ENCODE measurements at places on chromosomes 13 and 19.

DNA sequence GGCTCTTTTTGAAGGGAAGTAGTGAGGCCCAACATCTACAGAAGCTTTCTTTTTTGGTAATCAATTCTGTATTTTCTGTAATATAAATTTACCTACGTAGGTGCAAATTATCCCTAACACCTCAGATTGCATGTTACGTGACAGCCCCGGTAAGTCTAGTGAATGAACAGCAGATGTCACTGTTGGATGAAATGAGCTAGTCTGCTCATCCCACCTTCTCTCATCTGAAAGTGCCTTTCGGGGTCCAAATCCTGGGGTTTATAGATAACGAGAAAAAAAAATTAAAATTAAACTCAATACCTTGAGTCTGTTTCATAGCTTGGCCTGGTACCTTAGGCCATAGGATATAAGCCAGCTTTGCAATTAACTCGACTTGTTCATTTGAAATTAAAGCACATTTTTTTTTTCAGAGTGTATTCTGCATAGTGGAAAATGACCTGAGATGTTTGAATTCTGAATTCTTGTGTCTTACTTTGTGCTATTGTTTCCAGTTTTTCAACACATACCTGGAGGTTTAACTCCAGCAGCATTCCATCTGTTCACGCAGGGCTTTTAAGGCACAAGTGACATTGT is 548.2 kb downstream of the GPC5 start:
- no peak for DNase-seq

DNA sequence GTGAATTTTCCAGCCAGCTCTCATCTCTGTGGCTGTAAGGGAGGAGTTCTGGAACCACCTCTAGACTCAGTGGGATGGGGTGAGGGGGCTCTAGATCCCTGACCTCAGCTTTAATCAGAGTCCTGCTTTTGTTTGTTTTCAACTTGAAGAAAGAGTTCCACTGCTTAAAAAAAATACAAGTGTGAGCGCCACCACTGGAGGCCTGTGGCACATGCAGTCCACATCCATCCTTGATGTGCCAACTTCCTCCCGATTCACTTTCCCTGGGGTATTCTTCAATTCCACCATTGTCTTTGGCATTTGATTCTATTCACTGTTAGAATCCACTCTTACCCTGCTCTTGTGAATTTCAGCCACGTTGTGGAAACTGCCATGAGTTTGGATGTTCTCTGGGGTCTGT is 62.4 kb upstream of the GJB6 start:
- DNase-seq = no peak

DNA sequence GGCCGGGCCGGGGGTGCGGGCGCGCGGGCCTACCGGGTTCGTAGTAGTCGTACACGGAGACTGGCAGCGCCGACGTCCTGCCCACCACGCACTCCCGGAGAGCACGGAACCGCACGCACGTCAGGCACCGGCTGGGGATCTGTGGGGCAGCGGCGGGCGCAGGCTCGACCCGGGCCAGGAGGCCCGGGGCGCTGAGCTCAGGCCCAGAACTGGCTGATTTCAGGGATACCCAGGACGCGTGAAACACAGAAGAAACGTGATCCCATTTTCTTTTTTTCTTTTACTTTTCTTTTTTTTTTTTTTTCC is 9.0 kb downstream of the F2RL3 start:
- DNase-seq = no peak

DNA sequence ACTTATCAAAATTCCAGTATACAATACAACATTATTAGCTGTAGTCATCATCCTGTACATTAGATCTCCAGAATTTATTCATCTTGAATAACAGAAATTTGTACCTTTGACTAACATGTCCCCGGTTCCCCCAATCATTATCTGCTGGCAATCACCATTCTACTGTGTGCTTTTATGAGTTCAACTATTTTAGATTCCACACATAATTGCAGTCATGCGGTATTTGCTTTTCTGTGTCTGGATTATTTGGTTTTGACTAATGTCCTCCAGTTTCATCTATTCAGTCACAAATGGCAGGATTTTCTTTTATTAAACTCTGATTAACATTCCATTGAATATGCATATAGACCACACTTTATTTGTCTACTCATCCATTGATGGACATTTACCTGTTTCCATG is 530.7 kb upstream of the SLITRK1 start:
- DNase-seq = no peak

GRCh38 chr13:42645717-42646116 is 71.8 kb downstream of the TNFSF11 start:
- DNase-seq = no peak

DNA sequence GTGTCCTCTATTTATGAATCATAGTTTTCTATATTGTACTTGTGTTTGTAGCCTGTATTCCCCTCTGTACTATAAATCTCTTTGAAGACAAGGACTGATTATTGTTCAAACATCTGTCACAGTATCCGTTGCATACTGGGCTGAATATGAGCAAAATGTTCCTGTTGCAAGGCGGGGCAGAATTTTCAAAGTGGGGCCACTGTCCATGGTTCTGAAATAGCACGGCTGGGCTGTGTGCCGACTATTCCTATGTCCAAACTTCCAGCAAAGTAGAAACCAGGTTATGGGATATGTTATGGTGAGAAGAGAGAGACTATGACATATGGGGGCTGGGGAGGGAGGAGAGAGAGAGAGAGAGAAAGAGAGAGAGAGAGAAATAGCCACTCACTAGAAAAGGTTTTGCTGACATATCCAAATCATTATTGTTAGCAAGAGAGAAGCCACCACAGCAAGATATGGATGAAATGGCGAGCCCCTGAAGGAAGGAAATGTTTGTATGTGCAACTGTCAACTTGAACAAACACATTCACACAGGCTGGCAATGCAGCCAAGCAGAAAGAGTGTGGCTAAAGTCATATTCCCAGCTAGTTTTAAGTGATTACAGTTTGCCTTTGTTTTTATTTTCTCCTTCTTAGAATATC is 107.0 kb upstream of the GPR12 start:
- no peak for DNase-seq

GRCh38 chr19:8610041-8610935 is at the start of gene ADAMTS10:
Gene ADAMTS10 (minus strand): TSS chr19:8610715. CDS start chr19:8605710, 5,005 bp downstream.
- DNase-seq = peak; percentile 12

DNA sequence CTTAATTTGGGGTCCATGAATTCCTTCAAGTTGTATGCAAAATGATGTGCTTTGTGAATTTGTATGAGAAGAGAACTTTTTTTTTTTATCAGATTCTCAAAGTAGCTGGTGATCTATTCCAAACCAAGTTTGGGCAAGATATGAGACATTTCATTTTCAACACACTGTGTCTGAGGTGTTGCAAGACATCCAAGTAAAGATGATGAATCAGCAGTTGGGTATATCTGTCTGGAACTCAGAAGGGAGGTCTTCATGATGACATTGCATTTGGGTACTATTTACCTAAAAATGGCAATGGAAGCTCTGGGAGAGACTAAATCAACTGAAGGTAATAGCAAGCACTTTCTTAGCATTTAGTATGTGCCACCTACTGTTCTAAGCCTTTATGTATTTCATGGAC is 2.8 kb downstream of the FAM124A start:
- no peak for DNase-seq

GRCh38 chr13:111530137-111530870 is 209.9 kb downstream of the TEX29 start:
- DNase-seq = no peak

- DNase-seq = no peak
Observed at GRCh38 chr19:52520013-52520412, 7.5 kb upstream of the ZNF808 start.

GRCh38 chr13:97284558-97284957 is 62.4 kb downstream of the MBNL2 start:
- DNase-seq = no peak

DNA sequence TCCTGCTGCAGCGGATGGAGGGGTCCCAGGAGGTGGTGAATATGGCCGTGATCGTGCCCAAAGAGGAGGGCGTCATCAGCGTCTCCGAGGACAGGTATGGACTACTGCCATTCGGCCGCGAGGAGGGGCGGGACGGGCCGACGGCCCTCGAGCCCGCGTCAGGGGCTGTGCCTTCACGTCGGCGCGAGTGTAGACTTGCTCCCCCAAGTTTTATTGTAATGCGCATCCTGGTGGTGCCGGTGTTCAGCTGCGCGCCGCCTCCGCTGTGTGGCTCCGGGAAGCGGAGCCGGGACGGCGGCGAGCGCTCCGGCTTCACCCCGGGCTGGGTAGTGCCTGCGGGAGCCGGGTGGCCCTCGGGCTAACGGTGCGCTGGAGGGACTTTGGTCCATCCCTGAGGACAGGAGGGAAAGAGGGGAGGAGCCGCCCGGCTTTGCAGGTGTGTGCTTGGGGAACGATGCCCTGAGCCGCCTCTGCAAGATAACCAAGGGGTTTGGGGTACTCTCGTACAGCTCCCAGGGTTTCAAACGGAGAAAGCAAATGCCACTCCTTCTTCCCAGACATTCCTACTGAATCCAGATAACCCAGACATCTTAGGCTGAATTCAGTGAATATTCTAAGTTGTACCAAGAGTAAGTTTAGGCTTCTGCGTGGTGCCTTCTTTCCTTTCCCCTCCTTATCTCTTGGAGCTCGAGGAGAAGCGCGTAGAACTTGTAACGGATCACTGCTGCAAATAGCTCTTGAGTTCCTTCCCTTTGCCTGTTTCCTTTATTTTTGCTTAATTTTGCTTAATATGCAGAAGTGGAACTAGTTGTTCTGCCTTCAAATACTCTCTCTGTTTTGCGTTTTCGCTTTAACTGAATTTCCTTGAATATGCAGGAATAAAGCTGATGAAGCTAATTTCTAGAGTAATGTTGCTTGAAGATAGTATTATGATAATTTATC is 740 bp downstream of the WDFY2 start:
- peak; percentile 70 for DNase-seq

DNA sequence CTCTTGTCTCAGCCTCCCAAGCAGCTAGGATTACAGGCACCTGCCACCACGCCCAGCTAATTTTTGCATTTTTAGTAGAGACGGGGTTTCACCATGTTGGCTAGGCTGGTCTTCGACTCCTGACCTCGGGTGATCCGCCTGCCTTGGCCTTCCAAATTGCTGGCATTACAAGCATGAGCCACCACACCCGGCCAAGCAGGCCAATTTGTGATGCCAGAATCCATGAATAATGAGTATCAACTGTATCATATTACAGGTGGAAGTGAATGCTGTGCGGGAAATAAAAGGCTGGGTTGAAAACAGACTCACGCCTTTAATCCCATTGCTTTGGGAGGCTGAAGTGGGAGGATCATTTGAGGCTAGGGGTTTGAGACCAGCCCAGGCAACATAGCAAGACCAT is 3.6 kb upstream of the NFILZ start:
- no peak for DNase-seq

DNA sequence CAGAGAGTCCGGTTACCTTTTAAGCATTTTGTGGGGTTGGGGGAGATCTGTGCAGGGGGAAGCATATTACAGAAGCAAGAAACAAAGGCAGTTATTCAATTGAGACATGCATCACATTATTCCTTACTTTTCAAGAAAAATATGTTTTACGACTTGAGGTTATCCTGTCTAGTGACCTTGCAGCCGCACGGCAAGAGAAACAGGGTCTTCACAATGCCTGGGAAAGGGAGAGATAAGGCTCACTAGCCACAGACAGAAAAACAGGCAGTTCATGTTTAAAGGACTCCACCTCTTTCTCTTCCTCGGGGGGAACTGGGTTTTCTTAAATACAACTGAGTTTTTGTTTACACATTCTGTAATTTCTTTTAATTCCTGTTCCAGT is 536 bp upstream of the NCR1 start:
- no peak for DNase-seq

- DNase-seq = no peak
Observed at GRCh38 chr19:45097776-45098520, 5.0 kb downstream of the PPP1R37 start.

GRCh38 chr13:112331675-112332074 is 44.5 kb upstream of the SPACA7 start:
- no peak for DNase-seq

DNA sequence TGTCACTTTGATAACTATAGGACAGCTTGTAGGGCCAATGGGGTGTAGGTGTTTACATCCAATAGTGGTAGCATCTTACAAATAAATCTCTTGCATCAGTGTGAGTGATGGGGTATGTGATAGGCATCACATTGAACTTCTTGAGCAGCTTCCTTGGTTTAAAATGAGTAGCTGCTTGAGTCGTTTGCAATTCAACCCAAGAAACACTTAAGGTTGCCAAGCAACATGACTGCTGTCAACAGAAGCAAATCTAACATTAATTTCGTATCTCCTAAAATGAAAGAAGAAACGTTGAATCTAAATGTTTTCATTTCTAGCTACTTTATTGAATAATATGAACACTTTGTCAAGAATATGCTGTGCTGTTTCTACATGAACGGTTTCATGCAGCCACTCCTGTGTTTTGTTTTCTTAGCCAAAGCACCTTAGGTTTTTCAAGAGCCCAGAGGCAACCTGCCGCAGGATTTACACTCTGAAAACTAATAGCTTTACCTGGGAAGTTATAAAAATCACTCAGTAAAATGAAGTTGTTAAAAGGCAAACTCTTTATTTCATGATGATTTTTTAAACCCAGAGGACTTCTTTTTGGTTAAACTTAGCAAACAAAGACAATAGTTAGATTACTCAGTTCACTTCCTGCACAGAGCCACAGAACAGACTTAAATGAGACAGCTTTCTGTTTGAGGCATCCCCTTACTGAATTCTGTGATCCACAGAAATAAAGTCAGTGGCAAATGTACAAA is 305.2 kb downstream of the MTUS2 start:
- DNase-seq = no peak

- DNase-seq = no peak
Observed at GRCh38 chr13:101757446-101758039, 305.1 kb downstream of the ITGBL1 start.

DNA sequence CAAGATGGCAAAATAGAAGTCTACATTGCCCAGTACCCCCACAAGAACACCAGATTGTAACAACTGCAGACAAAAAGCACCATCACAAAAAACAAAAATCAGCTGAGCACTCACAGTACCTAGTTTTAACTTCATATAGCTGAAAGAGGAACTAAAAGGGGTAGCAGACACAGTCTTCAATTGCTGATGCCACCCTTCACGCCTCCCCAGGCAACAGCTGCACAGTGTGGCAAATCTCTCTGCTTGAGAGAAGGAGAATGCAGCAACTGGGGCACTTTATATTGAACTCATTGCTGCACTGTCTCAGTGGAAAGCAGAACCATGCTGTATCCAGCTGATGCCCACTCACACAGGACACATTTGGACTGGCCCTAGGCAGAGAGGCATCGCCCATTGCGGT is 2714.5 kb upstream of the PCDH20 start:
- DNase-seq = no peak

- no peak for DNase-seq
Observed at GRCh38 chr13:99911965-99912566, 59.5 kb downstream of the ZIC5 start.

Measured in stimulated activated CD4-positive, alpha-beta T cell treated with anti-CD3 and anti-CD28 coated beads, Interleukin-1b, Interleukin-23, amount 100 ng/mL, for 48 hours (primary cell).